Myocyte (in vitro differentiated cells): ENCODE measurements at places on chromosomes 6 and 20. TPM values are rescaled to one million over a fixed set of nuclear protein-coding genes. Genes with fewer than 3 reads are reported as not detected.

DDO gene
- total RNA-seq: 7.3 and 7.8 TPM in 2 replicates

NT5E gene
- 29.4 and 42.7 TPM in 2 replicates for total RNA-seq

CYP39A1 gene
- 0.24 and 1.4 TPM in 2 replicates for total RNA-seq

NCOA6 gene
- 8.9 and 10.5 TPM in 2 replicates for total RNA-seq

ESR1 gene
- total RNA-seq: 0.72 and 0.83 TPM in 2 replicates

PHF3 gene
- total RNA-seq: 45.0 and 45.5 TPM in 2 replicates

GPR6 gene
- not detected in 2 replicates for total RNA-seq

SNAP25 gene
- total RNA-seq: 0.16 and 0.64 TPM in 2 replicates
